ENCODE measurements at places on chromosomes 5 and 9.

- DNase-seq, result no peak
These were observed 66.3 kb upstream of the PAPPA start for GRCh38 chr9:116087246-116087645.

- no peak for DNase-seq
These were observed 393.7 kb upstream of the IRX1 start for GRCh38 chr5:3201941-3202340.

- DNase-seq, result no peak
These were observed 969.6 kb downstream of the DNAH5 start for GRCh38 chr5:12974856-12975255.

GRCh38 chr5:219460-219863 is 1.3 kb downstream of the SDHA start:
- DNase-seq, result no peak

GRCh38 chr5:64930672-64931318 is 162.1 kb downstream of the CWC27 start:
- DNase-seq, result no peak

- no peak for DNase-seq
These were observed at the start of gene GRIN3A for GRCh38 chr9:101738566-101739183. TSS of gene GRIN3A (minus strand) at chr9:101738647. CDS start at chr9:101737979, 668 bp downstream.

DNA sequence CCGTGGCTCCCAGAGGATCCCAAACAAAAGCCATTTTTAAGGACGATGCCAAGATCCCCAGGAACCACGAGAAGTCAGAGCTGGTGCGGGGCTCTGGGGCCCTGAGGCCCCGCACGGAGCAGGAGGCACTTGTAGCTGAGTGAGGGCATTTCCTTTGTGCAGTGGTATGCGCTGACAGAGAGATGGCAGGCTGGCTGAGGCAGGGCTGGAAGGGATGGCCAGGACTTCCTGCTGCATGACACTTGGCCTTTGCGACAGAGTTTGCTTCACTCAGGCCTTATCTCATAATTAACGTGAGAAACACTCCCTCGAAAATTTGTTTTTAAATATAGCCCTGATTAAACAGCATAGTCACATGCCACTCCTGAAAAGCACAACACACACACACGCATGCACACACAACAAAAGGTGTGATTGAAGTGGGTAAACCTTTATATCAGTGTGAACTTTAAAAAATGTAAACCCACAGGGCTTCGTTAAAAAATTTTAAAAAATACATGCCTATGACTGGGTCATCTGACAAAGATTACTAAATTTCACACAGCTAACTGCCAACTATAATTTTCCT is 536.6 kb downstream of the PDE4D start:
- DNase-seq, result no peak

- DNase-seq, result no peak
These were observed 8.5 kb upstream of the DNAJC25 start for GRCh38 chr9:111622626-111623025.

GRCh38 chr9:128409978-128410377 is 10.7 kb upstream of the CERCAM start:
- DNase-seq, result no peak

GRCh38 chr5:163261647-163262269 is 175.6 kb upstream of the CCNG1 start:
- no peak for DNase-seq

- DNase-seq, result no peak
These were observed 3.3 kb upstream of the SMC5 start for GRCh38 chr9:70255486-70255885.

DNA sequence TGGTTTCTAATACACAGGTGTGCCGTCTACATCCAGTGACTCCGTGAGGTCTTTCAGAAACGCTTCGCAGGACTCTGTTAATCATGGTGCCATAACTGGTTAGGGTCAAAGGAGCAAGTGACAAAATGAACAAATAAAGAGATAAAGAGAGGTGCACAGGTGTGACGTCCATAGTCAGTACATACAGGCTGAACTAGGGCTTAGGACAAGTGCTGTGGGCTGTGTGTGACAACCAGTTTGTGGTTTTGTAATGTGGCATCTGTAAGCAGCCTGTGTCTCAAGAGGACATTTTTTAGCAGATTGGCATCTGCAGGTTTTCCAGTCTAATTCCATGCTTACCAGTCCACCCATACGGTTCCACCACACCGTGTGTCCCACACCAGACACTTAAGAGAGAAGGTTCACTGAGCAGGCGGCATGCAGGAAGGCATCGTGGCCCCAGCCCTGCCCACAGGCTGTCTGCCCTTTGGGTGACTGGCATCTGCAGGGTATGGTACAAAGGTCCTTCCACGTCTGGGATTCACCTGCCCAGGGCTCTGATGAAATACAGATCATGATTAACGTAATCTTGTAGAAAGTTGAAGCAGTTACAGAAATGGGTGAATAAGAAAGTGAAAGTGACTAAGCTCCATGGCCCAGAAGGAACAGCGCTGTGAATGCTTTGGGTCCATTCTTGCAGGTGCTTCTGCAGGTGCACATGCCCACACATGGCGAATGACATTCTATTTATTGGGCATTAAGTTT is 26.9 kb downstream of the SRD5A1 start:
- no peak for DNase-seq

GRCh38 chr9:91001146-91001611 is 199.6 kb downstream of the SYK start:
- no peak for DNase-seq

- no peak for DNase-seq
These were observed 17.3 kb downstream of the TRUB2 start for GRCh38 chr9:128304971-128305288.

GRCh38 chr5:103693517-103693916 is 130.9 kb upstream of the NUDT12 start:
- DNase-seq, result no peak

DNA sequence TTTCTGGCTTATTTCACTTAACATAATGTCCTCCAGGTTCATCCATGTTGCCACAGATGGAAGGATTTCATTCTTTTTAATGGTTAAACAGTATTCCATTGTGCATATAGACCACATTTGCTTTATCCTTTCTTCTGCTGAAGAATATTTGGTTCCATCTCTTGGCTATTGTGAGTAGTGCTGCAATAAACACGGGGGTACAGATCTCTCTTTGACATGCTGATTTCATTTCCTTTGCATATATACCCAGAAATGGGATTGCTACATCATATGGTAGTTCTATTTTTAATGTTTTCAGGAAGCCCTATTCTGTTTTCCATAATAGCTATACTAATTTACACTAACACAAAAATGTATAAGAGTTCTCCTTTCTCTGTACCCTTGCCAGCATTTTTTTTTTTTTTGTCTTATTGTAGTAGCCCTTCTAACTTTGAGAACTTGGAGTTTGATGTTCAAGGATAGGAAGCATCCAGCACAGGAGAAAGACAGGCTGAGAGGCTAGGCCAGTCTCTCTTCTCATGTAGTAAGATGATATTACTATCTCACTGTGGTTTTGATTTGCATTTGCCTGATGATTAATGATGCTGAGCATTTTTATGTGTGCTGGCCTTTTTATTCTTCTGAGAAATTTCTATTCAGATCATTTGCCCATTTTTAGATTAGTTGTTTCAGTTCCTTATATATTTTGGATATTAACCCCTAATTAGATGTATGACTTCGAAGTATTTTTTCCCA is 592.2 kb upstream of the ZNF608 start:
- DNase-seq, result no peak

DNA sequence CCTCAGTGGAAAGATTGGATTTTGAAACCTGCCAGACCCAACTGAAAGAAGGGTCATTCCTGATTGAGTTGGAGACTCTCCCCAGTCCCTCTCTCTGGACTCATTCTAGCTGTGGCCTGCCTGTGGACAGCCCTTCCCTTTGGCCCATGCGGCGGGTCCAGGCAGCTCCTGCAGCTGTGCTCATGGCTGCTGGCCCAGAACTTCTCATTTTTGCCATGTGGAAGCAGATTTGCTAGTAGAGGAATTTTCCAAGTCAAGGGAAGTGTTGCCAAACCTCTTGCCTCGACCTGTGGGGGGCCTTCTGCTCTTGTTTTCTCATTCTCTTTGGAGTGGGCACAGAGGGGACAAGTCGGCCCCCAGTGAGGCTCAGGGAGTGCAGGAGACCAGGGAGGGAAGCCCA is 89.2 kb downstream of the ANKRD33B start:
- no peak for DNase-seq

All from effector memory CD8-positive, alpha-beta T cell (primary cell).